ENCODE measurements at places on chromosomes 12 and 14.
A peak's percentile ranks its signal among the peaks of the same experiment; 100 is the strongest.

DNA sequence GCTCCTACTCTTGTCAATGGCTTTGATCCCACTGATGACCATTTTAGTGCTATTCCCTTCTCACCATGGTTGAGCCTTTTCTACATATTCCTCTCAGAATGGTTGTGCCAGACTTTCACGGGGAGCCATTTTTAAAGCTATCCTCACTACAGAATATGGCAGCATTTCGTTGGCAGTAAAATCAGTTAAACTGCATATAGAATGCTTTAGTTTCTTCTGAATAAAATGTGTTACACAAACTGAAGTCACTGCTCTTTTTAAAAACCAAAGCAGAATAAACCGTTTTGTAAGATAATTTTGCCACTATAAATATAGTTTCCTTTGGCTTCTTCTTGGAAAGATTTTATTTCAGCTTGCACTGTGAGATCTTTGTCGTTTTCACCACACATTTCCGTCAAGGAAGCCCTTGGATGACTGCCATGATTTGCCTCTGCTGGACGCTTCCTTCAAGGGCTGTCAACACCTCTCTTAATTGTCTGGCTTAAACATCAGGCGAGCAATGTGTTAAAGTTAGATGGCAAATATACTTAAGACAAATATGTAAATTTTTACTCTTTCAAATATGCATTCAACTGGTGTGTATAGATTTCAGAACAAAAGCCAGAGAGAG, 624.2 kb downstream of the DIO2 start:
- DNase-seq: no peak

GRCh38 chr14:60217713-60218112, 31.3 kb upstream of the PPM1A start:
- DNase-seq: no peak

- no peak for DNase-seq
Observed at GRCh38 chr14:53376064-53376463, 222.9 kb upstream of the DDHD1 start.

DNA sequence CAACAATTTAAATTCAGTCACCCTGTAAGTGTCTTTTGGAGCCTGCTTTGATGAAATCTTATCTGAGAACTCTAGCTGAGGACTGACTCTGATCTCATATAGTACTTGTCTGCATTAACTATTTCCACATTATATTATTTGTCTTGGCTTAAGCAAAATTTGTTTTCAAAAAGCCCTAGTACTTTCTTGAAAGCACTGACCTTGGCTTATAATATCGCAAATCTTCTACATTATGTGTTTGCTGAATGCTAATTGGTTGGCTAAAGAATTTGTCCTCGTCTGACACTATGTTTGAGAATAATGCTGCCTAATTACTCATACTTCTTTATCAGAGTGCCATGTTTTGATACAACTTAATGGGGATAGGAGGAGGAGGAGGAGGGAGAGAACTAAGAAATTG, 46.9 kb upstream of the FLRT2 start:
- no peak for DNase-seq

DNA sequence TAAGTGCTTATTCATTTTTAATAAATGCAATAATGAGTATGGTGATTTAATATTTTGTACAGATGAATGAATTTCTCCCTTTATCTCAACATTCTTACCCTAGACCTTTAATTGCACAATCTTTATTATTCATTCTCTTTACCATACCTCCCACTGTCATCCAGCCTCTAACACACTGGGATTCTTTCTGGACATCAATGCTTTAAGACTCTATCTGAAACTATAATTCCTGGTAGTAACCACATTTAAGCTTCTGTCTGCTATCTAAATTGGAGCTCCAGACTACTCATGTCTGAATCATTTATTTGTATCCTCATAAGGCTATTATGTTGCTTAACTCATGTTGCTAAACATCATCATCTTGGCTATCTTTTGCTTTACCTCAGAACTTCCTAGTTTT, 270.2 kb downstream of the ALG10B start:
- DNase-seq: no peak

- DNase-seq: no peak
Observed at GRCh38 chr12:126342866-126343265, 1277.6 kb downstream of the AACS start.

- no peak for DNase-seq
Observed at GRCh38 chr14:60905923-60906322, 75.0 kb downstream of the TRMT5 start.

- no peak for DNase-seq
Observed at GRCh38 chr14:54650331-54650958, 83.5 kb downstream of the SAMD4A start.

DNA sequence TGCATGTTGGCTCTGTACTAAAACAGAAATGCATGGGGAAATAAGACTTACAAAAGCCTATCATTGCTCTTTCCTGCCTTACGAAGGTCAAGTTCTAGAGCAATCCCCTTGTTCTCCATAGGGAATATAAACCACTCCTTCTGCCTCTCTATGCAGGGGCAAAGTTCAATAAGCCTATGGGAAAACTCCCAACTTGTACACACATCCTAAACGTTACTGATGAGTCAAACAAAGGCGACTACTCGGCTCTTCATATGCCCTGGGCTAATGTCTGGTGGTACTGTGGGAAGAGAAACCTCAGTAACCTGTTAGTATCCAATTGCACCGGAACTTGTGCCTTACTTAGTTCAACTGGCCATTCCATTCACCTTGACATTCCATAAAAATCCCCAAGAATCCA, 32.7 kb downstream of the PRMT8 start:
- no peak for DNase-seq

DNA sequence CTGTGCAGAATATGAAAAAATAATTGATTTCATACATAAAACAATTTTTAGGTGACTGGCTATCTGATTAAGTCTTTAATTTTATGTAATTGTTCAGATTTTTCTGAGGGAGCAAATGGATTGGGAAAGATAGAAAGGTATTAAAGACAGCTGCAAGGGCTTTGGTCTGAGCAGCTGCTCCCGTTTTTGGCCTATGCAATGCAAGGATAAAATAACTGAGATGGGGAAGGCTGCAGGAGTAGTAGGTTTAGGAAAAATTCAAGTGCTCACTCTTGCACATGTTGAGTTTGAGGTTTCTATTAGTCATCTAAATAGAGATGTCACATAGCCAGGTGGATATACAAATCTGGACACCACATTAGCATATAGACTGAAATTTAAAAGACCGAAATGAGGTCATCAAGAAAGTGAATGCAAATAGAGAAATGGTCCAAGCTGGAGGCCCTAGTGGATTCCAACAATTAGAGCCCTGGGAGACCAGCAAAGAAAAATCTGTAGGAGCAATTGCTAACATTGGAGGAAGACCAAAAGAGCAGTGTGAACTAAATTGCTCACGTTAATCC, 144.0 kb downstream of the PPFIA2 start:
- DNase-seq: no peak

DNA sequence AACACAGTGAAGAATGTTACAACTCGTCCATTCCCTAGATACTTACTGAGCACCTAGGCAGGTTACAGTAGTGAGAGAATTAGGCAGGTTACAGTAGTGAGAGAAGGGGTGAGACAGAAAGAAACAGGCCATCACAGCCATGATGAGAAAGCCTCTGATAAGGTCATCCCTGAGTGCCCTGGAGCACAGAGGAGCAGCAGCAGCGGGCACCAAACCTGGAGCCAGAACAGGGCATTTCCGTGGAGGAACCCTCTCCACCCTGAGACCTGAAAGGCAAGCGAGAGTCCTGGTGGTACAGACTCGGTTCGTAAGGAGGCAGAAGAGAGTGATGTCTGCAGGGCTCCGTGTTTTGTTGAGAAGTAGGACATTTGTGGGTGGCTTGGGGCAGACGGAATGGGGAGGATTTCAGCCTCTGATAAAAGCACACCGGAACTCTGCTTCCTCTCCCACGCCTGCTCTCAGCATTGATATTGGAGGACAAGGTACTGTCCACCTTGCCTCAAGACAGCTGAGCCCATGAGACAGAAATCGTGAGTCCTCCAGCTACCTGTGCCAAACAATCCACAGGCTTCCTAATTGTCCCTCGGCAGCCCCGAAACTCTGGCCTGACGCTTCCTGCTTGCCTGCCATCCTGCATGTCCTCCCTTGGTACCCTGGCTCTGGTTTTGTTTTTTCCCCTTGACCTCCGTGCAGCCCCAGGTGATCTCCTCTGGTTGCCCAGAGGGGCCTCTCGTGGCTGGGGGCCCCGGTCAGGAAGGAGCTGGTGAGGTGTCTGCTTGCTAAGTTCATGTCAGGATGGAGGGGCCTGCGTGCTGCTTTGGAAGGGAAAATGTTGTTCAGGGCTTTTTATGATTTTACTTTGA, 136.1 kb downstream of the GCH1 start:
- no peak for DNase-seq

GRCh38 chr12:113197518-113198077, 12.1 kb downstream of the RITA1 start:
- no peak for DNase-seq

GRCh38 chr12:129556082-129556481, 347.7 kb downstream of the TMEM132D start:
- DNase-seq: no peak

DNA sequence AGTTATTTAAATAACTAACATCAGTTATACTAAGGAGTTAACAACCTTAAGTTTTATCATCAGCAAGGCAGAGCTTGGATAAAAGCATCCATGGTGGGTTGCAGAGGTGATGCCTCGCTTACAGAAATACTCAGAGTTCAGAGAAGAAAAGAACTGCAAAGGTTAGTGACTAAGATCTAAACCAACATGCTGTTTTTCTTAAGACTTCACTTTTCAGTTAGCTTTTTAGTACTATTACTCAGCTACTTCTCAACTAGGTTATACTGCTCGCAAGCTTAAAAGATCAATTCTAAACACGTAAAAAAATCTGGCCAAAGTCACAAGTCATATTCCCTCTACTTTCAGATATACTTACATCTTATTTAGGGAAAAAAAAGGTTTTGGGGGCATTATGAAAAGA, 2.8 kb downstream of the PPP1CC start:
- DNase-seq: no peak

DNA sequence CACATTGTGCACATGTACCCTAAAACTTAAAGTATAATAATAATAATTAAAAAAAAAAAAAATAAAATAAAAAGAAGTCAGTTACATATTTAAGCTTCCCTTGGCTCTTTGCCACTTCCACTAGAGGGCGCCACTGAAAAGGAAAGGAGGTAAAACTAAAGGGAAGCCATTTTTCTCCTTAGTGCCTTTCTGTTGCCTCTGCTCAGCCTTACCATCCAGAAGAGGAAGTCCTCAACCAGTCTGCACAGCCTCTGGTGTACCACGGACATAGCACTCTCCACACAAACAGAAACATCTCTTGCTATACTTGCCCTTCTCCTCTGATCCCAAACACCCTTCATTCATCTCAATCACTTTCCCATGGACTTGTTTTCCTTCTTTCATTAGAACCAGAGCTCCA, 169.0 kb upstream of the EEA1 start:
- peak; percentile 38 for DNase-seq

- no peak for DNase-seq
Observed at GRCh38 chr14:62431496-62431895, 613.8 kb downstream of the KCNH5 start.

GRCh38 chr12:42128327-42128726, 16.3 kb downstream of the GXYLT1 start:
- DNase-seq: no peak

DNA sequence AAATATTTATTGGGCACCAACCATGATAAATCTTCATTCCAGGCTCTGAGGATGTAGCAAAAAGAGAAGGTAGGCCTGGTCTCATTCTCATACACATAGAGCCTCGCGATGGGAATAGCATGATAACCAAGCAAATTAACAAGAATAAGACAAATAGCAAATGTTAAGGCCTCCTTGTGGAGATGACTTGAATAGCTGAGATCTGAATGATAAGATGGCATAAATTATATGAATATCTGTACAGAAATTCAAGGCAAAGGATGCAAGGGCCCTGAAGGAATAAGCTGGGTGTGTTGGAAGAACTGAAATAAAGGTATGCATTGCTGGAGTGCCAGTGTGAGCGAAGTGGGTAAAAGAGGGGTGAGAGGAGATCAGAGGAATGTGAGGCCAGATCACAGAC, 114.8 kb downstream of the ALX1 start:
- no peak for DNase-seq

DNA sequence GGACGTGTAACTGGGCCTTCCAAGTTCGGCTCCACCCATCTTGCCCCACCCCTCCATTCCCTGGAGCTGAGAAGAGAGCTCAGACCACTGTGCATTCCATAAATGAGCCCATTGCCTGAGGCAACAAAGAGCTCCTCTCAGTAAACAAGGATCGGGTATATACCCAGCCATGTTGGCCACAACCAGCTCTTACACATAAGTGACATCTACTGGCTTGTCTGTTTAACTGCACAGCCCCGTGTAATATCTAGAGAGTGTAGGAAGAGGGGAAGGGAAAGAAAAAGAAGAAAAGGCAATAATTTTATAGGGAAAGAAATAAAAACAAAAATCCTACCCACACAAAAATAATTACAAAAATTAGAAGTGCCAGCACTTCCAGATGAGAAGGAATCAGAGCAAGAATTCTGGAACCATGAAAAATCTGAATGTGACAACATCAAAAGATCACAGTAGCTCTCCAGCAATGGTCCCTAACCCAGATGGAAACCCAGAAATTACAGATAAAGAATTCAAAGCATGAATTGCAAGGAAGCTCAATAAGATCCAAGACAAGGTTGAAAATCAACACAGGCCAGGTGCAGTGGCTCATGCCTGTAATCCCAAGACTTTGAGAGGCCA, 308.1 kb downstream of the RPAP3 start:
- DNase-seq: no peak

GRCh38 chr14:89276424-89276975, 140.5 kb downstream of the FOXN3 start:
- peak; percentile 79 for DNase-seq

DNA sequence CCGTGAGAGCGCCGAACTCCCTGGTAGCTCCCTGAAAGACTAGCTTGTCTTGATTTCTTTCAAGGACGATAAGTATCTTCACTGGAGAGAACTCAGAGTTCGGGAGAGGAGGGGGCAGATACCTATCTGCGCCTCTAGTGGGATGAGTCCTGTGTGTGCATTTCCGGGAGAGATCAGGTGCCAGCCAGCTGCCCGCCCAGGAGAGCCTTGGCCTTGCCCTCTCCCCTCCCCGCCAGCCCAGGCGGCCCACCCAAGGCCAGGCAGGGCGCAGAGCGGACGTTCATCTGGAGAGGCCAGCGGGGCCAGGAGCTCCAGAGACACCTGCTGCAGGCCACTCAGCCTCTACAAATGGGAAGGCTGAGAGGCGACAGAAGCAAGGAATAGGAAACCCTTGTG, 1.0 kb downstream of the CD9 start:
- no peak for DNase-seq
